ENCODE measurements at places on chromosomes 4 and X.

GRCh38 chr4:59814402-59815010 is 1385.6 kb upstream of the ADGRL3 start:
- no peak for DNase-seq

DNA sequence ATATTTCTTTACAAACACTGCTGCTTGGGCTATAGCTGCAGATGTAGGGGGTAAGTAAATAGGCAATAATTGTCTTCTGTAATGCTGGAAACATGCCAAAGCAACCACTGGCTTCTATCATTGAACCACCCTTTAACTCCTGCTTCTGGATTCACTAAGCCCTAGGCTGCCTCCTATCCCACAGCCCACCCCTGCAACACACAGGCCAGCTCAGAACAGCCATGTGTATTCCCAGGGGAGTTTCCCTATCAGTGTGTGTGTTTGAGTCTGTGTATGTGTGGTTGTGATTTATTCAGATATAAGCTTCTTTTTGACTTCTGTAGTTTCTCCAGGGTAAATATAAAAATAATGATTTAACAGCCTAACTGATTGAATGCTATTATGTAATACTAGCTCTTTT is 291.3 kb downstream of the PCDH10 start:
- no peak for DNase-seq

- DNase-seq = no peak
Measured at GRCh38 chrX:108070891-108071290, 20.5 kb downstream of the PSMD10 start.

DNA sequence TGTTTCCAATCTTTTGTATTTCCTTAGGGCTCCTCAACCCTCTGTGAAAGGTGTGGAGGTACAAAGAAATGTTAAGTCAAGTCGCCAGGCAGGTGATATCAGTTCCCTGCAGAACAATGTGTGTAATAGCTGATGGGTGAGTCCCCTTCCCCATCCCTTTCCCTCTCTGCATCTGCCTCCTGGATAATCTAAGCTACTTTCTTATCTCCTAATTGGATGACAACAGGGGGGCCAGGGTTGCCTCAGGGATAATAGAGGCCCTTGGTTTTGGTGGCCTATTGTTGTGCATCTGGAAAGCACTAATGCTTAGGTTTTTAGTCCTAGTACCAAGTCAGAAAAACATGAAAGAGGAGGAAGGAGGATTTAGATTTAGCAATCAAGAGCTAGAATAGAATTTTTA is 29.1 kb downstream of the MAGED1 start:
- DNase-seq = no peak

- DNase-seq = no peak
Measured at GRCh38 chr4:159367781-159368080, 264.9 kb downstream of the RAPGEF2 start.

GRCh38 chr4:122689972-122690371 is 42.5 kb upstream of the BBS12 start:
- DNase-seq = no peak

DNA sequence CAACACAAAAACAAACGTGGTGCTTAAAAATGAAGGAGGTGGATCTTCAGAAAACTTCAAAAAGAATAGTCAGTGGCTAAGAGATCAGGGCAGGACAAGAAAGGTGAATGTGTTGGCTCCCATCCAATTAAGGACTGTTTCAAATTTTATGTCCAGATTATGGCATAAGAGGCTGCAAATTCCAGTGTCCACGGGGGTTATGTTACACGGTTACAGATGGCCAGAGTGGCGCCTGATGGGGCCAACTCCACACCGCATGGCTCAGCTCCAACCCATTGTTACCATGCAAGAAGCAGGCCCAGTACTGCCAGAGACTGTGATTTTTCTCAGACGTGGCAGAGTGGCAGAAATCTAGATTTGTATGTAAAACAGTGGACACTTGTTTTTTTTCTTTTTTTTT is 168.4 kb upstream of the TENM3 start:
- no peak for DNase-seq

GRCh38 chr4:33722800-33723516 is 2521.4 kb downstream of the ARAP2 start:
- no peak for DNase-seq

- no peak for DNase-seq
Measured at GRCh38 chrX:26918631-26919030, 544.5 kb downstream of the PPP4R3C start.

DNA sequence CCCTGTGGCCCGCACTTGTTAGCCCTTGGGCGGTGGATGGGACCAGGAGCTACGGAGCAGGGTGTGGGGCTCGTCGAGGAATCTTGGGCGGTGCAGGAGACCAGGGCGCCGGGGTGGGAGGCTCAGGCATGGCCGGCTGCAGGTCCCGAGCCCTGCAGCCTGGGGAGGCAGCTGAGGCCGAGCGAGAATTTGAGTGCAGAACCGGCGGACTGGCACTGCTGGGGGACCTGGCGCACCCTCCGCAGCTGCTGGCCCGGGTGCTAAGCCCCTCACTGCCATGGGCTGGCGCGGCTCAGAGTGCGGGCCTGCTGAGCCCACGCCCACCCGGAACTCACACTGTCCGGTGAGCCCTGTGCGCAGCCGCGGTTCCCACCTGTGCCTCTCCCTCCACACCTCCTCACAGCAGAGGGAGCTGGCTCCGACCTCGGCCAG is 73.6 kb upstream of the TLL1 start:
- DNase-seq = no peak

DNA sequence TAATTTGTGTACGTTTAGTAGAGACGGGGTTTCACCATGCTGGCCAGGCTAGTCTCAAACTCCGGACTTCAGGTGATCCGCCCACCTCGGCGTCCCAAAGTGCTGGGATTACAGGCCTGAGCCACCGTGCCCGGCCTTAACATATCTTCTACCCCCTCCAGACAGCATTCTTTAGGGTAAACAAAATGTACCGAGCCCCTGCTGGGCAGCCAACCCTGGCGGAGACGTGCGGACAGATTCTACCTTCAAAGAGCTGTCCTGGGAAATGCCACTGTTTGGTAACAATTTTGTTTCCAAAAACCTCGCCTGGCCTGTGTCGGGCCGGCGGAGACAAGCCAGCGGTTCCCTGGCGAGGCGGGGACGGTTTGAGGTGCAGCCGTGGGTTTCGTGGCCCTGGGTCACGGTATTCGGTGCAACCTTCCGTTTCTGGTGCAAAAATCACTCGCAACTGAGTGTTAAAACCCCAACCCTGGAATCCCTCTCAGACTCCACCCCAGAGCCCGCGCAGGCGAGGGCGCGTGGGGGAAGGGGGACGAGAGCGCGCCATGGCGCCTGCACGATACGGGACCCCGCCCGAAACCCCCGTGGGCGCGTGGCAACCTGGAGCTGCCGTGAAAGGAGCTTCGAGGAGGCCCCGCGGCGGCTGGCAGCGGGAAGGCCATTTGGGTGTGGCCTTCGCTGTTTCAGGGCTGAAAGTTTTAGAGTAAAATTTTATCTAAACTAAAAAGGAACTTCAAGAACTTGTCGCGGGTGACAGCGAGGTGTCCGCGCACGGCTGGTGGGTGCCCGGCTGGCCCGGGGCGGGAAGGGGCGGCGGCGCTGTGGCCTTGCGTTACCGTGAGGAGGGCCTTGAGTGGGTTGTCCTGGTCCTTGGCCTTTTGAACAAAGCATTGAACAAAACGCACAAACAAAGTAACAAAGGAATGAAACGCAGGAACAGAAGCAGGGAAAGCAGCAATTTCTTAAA is 17.0 kb downstream of the MRFAP1 start:
- no peak for DNase-seq

DNA sequence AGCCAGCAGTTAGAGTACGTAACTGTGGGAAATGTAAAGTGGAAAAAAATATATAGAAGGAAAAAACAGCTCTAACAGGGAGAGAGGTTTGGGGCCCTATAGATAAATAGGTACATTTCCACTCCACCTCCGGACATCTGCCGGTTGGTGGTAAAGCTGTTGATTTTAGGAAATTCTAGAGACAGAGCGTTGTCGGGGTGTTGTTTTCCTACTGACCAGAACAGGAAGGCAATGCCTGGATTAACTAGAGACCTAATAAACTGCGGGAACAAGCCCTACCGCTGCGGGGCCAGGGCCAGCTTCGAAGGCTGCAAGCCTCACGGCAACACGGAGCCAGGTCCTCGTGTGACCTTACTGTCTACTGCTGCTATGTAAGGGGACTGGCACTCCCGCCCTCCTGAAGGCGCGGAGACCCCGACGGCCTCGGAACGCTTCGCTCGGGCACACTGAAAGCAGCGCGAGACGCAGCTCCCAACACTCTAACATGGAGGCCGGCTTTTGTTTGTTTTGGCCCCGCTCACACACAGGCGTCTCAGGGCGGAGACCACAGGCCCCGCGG is 702 bp upstream of the CDKN2AIP start:
- DNase-seq = no peak

DNA sequence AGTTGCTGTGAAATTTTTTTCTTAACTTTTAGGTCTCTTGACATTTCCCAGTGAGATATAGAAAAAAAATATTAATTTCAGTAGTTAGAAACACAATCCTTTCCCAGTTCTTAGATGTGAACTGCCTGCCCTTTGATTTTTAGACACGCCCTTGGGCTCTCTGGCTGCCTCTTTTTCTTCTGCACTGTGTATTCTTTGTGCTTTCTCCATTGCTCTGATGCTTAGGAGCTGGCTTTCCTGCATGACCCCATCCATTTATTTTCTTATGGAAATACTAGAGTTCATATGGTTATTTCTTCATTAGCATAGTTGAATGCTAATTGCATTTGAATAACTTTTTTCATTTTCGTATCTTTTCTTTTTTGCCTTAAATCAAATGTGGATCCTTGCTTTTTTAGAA is 224.9 kb upstream of the SMIM31 start:
- no peak for DNase-seq

DNA sequence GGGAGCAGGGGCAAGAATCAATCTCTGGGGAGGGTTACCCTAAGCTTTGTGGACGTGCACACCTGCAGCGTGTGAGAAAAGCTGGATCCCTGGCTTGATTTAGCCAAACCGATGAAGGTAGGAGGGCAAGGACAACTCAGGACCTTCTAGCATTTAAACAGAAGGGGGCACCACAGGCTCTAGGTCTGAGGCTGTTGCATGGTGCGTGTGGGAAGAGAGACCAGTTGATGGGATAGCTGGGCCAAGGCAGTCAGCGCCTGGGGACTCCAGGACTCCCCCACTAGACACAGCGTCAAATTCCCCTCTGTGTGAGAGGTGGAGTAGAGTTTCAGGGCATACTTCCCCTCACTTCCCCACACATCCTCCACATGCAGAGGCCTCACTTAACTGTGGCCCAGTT is 4.3 kb downstream of the GABRQ start:
- DNase-seq = no peak

GRCh38 chr4:153156721-153157120 is 47.5 kb upstream of the TRIM2 start:
- DNase-seq = no peak

- DNase-seq = no peak
Measured at GRCh38 chr4:8729408-8730149, 137.0 kb downstream of the CPZ start.

GRCh38 chr4:10005632-10006031 is 15.7 kb downstream of the SLC2A9 start:
- no peak for DNase-seq

DNA sequence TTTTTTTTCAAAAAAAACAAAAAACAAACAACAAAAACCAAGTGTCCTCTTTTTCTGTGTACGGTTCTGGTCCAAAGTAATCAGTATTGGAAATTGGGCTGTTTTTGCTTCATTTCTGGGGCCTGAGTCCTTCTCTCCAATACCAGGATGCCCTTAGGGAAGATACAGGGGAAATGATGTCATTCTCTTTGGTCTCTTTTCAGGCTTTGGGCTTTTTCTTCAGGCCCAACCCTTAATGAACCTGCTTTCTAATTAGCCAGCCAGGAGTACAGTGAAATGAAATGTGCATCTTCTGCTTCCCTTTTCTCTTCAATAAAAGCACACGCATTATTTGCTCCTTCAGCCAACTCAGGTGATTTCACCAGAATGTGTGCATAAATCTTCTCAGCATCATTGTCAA is 52.6 kb upstream of the RBPJ start:
- no peak for DNase-seq

GRCh38 chrX:53362449-53362848 is 60.0 kb downstream of the SMC1A start:
- DNase-seq = no peak

- DNase-seq = no peak
Measured at GRCh38 chrX:129773649-129774458, 5.9 kb upstream of the SASH3 start.

GRCh38 chr4:6354119-6354518 is 84.5 kb downstream of the WFS1 start:
- DNase-seq = no peak

- no peak for DNase-seq
Measured at GRCh38 chr4:164613792-164614191, 140.1 kb upstream of the SMIM31 start.

DNA sequence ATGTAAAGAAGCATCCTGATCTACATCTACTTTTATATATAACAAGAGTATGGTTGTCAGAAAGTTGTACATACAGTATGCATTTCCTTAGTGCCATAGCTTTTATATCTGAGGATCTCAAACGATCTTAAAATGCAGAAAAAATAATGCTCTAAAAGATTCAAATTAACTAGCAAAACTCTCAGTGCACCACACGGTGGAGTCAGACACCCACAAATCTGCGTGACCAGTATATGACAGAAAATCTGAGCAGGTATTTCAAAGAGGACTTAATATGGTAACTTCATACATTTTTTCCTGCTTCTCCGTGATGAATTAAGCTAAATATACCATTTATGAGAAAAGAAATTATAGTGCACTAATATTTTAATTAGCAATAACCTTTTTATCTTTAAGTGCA is 803.0 kb downstream of the DMD start:
- DNase-seq = no peak

- DNase-seq = no peak
Measured at GRCh38 chrX:30141966-30142365, 73.4 kb upstream of the MAGEB2 start.

DNA sequence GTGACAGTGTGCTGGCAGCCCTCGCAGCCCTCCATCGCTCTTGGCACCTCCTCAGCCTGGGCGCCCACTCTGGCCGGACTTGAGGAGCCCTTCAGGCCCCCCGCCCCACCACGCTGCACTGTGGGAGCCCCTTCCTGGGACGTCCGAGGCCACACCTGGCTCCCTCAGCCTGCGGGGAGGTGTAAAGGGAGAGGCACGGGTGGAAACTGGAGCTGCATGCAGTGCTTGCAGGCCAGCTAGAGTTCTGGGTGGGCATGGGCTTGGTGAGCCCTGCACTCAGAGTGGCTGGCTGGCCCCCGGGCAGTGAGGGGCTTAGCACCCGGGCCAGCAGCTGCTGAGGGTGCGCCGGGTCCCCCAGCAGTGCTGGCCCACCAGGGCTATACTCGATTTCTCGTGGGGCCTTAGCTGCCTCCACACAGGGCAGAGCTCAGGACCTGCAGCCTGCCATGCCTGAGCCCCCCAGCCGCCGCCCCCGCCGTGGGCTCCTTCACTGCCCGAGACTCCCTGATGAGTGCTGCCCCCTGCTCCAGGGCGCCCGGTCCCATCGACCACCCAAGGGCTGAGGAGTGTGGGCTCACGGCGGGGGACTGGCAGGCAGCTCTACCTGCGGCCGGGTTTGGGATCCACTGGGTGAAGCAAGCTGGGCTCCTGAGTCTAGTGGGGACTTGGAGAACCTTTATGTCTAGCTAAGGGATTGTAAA is 1672.7 kb upstream of the PCDH7 start:
- DNase-seq = no peak

Measured in kidney epithelial cell (primary cell).